Cortex of kidney (tissue), 1 donor: ENCODE measurements at places on chromosomes 2 and 18.

GRCh38 chr2:156589381-156590079 lies 153.4 kb downstream of the GPD2 start:
- DNase-seq: no peak

DNA sequence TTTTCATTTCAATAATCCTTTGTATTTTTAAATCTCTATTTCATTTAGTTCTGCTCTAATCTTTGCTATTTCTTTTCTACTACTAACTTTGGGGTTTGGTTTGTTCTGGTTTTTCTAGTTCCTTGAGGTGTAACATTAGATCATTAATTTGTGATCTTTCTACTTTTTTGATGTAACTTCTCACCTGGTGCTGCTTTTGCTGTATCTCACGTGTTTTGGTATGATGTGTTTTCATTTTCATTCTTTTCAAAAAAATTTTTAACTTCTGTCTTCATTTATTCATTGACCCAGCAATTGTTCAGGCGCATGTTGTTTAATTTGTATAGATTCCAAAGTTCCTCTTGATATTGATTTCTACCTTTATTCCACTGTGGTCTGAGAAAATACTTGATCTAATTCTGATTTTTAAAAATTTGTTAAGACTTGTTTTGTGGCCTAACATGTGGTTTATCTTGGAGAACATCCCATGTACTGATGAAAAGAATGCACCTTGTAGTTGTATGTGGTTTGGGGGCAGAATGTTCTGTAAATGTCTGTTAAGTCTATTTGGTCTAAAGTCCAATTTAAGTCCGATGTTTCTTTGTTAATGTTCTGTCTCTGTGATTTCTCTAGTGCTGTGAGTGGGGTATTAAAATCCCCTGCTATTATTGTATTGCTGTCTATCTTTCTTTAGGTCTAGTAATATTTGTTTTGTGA lies 17.3 kb upstream of the MALT1 start:
- no peak for DNase-seq

- no peak for DNase-seq
These were observed 149.6 kb upstream of the GALNT5 start for GRCh38 chr2:157107877-157108276.

- no peak for DNase-seq
These were observed 259.2 kb downstream of the NDUFA10 start for GRCh38 chr2:239765911-239766310.

GRCh38 chr2:191048073-191048472 lies 34.1 kb upstream of the STAT1 start:
- no peak for DNase-seq

- no peak for DNase-seq
These were observed 442.2 kb upstream of the ID2 start for GRCh38 chr2:8239531-8240088.

DNA sequence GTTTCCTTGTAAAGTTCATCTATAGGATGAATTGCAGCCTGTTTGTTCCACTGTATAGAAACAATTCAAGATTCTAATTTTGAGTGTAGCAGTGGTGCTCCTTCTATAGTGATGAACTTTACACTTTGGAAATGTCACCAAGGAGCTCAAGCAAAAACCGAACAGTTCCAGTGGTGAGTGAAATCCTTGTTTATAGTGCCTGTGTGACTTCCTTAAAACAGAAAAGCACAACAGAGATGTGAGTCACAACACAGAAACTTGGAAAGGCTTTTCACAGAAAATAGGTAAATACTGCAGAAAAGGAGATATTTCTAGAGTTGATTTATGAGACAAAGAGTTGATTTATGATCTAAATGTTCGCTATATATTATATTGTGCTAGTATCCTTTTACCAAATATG lies 482.0 kb downstream of the PTPRM start:
- DNase-seq: no peak

DNA sequence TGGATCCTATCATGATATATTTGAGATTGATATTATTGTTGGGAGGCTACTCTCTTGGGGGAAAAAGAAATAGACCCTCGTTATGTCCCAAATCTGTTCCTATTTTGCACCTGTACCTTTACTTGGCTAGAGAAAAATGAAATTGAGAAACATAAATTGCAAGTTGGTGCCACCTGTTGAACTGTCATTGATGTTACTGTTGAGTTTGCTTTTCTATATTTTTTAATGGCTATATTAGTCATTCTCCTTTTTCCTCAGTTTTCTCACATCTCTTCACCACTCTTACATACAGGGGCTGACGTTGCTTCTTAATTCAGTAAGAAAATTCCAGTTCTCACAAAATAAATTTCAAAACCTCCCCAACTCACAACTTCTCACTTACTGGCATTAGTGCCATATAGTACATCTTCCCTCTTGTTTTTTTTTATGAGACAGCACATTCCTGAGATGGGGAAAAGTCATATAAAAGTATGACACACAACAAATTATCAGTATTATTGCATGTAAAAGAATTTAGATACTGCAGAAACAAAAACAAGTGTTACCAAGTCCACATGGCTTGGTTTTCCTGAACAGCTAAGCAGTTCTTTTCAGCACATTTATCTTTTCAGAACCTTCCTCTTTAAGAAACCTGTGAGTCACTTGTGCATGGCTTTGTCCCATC lies 348.3 kb upstream of the DSEL start:
- no peak for DNase-seq
